ENCODE measurements at places on chromosomes 3 and 15. TPM values are rescaled to one million over a fixed set of nuclear protein-coding genes. Genes with fewer than 3 reads are reported as not detected.

DNA sequence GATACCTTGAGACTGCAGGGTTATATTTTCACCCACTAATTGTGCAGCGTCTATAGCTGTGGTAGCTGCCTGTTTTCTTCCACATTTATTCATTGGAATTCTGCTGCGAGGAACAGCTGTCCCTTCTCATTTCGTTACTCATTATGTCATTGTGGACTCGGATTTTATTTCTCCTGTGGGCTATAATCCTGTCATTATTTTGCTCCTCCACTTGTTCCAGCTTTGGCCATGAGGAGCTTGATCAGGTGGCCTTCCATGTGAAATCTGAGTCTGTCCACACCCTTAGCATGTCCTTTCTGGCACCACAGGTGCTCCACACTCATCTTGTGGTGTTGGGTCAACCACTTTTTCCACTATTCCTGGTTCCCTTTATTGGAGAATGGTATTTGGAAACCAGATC lies 14.8 kb downstream of the LYSMD4 start:
- H3K4me1 ChIP-seq: peaks cover 47% of the 10 kb centered on the region
- no peak overlapping the region for H3K4me3 ChIP-seq
- peaks cover 22% of the 10 kb centered on the region for H3K36me3 ChIP-seq
- H3K27ac ChIP-seq: peak overlapping the region; percentile 75
- no peak for DNase-seq

The BSN gene
- 0.22 TPM for total RNA-seq

The FOXP1 gene
- 23.7 TPM for total RNA-seq

- no peak for DNase-seq
- H3K36me3 ChIP-seq: no peaks in the 10 kb centered on the region
- peak overlapping the region; percentile 27 for H3K27ac ChIP-seq
- no peak overlapping the region for H3K4me3 ChIP-seq
- peaks cover 12% of the 10 kb centered on the region for H3K4me1 ChIP-seq
- H3K27me3 ChIP-seq: no peaks in the 10 kb centered on the region
These were observed 64.1 kb downstream of the CDIN1 start for GRCh38 chr15:36643551-36643950.

GRCh38 chr15:26974120-26974780 lies 3.3 kb downstream of the GABRG3 start:
- no peaks in the 10 kb centered on the region for H3K4me1 ChIP-seq
- peaks cover 17% of the 10 kb centered on the region for H3K27me3 ChIP-seq
- H3K36me3 ChIP-seq: no peaks in the 10 kb centered on the region
- no peak overlapping the region for H3K4me3 ChIP-seq
- no peak overlapping the region for H3K27ac ChIP-seq

GRCh38 chr3:14418296-14419250 lies 16.2 kb downstream of the SLC6A6 start:
- H3K4me1 ChIP-seq: peaks cover 8% of the 10 kb centered on the region
- no peak for DNase-seq
- H3K27ac ChIP-seq: no peak overlapping the region
- H3K36me3 ChIP-seq: peaks cover 26% of the 10 kb centered on the region
- H3K4me3 ChIP-seq: no peak overlapping the region

GRCh38 chr3:105527949-105528348 lies 161.2 kb downstream of the ALCAM start:
- no peaks in the 10 kb centered on the region for H3K27me3 ChIP-seq
- no peak for DNase-seq
- no peak overlapping the region for H3K4me3 ChIP-seq
- no peak overlapping the region for H3K27ac ChIP-seq

The CTXN2 gene
- total RNA-seq: not detected

The MKRN3 gene
- total RNA-seq: 0.69 TPM

Data from psoas muscle (tissue), 8 donors.